ENCODE measurements at places on chromosomes 5 and 9.

- ATAC-seq = no peak
Observed at GRCh38 chr5:67770431-67771025, 445.0 kb upstream of the PIK3R1 start.

DNA sequence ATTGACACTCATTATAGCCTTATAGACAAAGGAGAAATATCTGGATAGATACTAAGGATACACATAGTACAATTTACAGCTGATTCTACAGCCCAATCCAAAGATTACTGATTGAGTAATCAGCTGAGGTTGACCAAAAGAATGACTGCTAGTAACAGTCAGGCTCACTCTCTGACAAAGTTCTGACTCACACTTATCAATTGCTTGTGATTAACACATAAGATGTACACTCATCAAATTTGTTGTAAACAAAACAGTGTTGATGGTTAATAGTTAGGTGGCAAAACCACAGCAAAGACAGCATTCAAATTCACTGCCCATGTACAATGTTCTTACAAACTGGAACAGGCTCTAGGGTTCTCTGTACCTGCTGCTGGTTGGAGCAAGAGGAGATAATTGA, 422.7 kb downstream of the TLE1 start:
- ATAC-seq = no peak

- ATAC-seq = no peak
Observed at GRCh38 chr5:169788168-169788567, 151.1 kb downstream of the DOCK2 start.

DNA sequence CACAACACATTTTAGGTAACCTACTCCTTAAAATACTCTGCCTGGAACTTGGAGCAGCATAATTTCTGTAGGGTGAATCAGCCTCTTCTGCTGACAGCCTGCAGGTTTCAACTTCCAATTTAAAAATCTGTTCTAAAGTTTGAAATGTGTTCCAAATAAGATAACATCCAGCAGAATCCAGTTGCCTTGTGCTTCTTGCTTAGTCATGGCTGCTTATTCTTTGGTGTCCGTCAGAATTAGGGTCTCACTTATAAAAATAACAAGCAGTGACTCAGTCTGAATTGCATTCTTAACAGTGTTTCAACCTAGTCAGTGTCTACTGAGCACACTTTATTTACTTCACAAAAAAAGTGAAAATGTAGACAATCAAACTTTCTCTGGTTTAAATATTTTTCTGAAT, 3.7 kb downstream of the CDH6 start:
- ATAC-seq = no peak

- no peak for ATAC-seq
Observed at GRCh38 chr5:170330568-170331054, 33.0 kb upstream of the LCP2 start.

GRCh38 chr5:14706615-14707021, 42.1 kb downstream of the OTULIN start:
- ATAC-seq = peak; percentile 95

DNA sequence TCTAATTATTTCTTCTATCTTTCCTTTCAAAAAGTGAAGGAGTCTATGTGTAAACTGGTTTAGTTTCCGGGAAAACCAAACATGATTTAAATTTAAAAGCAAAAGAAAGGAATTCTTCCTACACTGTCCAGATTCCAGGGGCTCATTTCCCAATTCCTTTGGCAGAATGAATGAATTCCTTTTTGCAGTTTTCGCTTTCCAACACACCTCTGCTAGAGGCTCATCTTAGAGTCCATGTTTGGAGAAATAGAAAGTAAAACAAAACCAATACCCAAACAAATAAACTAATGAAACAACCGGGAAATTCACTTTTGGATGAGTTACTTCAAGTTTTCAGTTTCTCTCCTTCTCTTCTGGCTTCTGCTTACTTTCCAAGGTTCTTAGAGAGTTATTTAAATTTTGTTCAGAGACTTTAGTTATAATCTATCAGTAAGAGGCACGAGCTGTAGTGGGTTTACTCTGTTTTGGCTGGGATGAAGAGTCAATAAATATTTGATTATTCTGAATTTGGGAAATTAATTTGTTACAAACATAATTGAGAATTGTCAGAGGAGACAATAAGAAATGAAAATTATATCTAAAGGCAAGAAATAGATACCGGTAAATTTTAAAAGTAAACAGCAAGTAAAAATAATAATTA, 365.0 kb upstream of the CDH9 start:
- ATAC-seq = no peak

DNA sequence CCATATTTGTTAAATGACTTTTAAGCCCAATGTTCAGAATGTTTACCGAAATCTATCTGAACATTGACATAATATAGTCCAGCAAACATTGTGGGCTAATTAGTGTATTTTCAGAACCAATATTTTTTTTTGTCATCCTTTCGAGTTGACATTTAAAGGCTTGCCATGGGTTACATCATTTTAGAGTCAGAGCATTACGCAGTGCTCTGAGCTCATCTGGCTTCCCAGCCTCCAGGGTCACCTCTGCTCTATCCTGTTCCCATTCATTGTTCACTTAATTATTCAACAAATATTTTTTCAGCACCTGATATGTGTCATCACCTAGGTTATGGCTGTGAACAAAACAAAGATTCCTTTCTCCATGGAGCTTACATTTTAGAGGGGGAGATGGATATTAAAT, 80.2 kb downstream of the SREK1 start:
- ATAC-seq = no peak

GRCh38 chr9:504921-505740, 290.5 kb downstream of the DOCK8 start:
- peak; percentile 13 for ATAC-seq

DNA sequence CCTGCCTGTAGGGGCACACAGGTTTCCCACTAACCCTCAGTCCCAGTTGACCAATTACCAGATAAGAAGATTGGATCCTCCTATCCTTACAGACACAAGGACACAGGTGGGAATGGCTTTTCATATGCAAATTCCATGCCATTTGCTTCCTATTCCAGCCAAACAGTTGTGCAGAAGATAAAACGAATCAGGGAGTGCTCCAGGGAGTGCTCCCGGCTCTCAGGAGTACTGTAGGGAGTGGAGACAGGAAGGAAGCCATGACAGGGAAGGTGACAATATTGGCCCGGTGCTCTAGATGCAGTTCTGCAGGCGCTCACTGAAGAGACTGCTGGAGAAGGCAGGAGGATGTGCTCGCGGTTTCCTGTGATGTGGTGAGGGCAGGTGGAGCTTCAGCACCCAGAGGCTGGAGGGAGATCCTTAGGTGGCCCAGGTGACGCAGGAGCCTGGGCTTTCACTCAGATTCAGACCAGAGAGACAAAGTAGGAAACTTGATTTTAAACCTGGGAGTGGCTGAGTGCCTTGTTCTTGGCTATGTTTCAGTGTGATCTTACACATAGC, 260.0 kb downstream of the AUH start:
- peak; percentile 52 for ATAC-seq

GRCh38 chr5:128770907-128771306, 194.4 kb upstream of the SLC27A6 start:
- no peak for ATAC-seq

GRCh38 chr9:23945897-23946296, 119.9 kb upstream of the ELAVL2 start:
- no peak for ATAC-seq

DNA sequence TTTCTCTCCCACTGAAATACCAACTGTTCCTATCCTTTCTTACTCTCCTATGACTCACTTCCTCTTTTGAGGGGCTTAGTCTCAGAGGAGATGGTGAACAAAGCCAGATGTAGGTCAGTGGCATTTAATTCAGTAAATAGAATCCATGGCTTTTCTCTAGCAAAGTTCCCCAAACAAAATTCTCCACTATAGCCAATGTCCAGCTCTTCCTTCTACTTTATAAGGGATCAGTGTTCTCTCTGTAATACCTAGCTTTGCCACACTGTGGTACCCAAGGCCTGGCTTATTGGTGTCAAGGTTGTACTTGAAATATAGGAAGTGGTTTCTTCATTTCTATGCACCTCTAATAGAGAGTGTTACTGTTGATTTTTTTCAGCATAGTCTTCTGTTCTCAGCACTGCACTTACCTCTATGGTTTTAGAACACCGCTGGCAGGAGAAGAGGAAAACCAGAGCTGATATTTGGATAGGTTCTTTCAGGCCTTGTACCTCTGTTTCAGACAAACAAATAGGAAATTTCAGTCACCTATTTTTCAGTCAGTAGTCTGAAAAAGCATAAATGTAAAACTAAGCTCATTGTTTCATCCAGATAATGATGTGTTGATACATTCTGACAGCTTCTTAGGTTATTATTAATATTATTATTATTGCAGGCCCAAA, 40.6 kb upstream of the ITGA2 start:
- ATAC-seq = peak; percentile 91

DNA sequence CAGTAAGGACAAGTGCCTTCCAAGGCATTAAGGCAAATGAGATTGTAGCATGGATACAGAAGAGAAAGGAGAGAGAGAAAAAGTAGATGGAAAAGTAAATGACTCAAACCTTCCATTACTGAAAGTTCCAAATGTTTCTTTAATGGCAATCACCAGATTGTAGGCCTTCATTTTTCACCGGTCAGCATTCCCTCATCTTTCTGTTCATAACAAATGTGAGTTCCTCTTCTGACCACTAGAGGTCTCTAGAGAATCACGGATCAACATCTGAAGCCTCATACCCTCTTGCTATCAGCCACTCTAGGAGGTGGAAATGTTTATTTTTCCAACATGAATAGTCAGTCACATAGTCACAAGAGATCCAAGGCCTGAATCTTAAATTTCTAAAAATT, 73.6 kb upstream of the RPS23 start:
- ATAC-seq = peak; percentile 35

- no peak for ATAC-seq
Observed at GRCh38 chr5:174412374-174412773, 312.0 kb upstream of the MSX2 start.

GRCh38 chr5:177103523-177104253, 17.0 kb downstream of the FGFR4 start:
- no peak for ATAC-seq

- ATAC-seq = no peak
Observed at GRCh38 chr5:150261231-150261630, 28.3 kb downstream of the CAMK2A start.

- no peak for ATAC-seq
Observed at GRCh38 chr5:62000646-62001045, 305.4 kb upstream of the KIF2A start.

DNA sequence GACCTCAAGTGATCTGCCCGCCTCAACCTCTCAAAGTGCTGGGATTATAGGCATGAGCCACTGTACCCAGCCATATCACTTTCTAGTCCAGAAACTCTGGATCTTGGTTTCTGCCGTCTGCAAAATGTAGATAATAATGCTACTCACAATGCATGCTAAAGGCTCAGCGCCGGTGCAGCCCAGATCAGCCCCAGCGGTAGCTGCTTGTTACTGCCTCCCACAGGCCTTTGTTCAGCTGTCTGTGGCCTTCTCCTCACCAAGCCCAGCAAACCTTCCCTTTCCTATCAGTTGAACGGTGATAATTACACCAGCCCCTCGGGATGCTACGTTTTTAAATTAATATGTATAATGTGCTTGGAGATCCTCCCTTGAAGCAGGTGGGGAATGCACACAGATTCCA, 26.2 kb upstream of the MSX2 start:
- ATAC-seq = no peak

- ATAC-seq = no peak
Observed at GRCh38 chr5:172754596-172755356, 16.2 kb downstream of the DUSP1 start.

GRCh38 chr5:147743678-147744374, 38.7 kb downstream of the JAKMIP2 start:
- ATAC-seq = no peak

- no peak for ATAC-seq
Observed at GRCh38 chr5:125057912-125058826, 311.7 kb upstream of the ZNF608 start.

- ATAC-seq = no peak
Observed at GRCh38 chr5:141371572-141372475, 1.8 kb downstream of the PCDHGB3 start.

GRCh38 chr5:6321078-6321477, 57.3 kb downstream of the MED10 start:
- no peak for ATAC-seq

DNA sequence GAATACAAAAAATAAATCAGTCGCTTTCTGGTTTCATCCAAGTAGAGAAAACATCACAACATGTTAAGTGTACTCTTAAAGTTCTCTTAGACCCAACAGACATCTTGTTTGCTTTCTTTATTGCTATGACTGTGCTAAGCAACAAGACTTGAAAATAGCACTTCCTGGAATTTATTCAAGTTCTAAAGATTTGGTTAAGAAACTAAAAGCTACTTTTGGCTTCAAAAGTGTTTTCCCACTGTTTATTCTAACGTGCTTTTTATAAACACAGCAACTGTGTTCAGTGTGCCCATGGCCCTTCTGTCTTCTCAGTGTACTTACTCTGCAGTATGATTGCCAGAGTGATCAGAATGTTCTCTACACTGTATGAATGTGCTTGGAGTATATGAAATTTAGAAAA, 109.8 kb downstream of the GIN1 start:
- no peak for ATAC-seq

Measured in activated CD4-positive, CD25-positive, alpha-beta regulatory T cell treated with anti-CD3 and anti-CD28 coated beads, Interleukin-2, amount 50 U/mL, for 24 hours (primary cell).